GM03348 (cell line): ENCODE measurements at places on chromosomes 6 and 20.

DNA sequence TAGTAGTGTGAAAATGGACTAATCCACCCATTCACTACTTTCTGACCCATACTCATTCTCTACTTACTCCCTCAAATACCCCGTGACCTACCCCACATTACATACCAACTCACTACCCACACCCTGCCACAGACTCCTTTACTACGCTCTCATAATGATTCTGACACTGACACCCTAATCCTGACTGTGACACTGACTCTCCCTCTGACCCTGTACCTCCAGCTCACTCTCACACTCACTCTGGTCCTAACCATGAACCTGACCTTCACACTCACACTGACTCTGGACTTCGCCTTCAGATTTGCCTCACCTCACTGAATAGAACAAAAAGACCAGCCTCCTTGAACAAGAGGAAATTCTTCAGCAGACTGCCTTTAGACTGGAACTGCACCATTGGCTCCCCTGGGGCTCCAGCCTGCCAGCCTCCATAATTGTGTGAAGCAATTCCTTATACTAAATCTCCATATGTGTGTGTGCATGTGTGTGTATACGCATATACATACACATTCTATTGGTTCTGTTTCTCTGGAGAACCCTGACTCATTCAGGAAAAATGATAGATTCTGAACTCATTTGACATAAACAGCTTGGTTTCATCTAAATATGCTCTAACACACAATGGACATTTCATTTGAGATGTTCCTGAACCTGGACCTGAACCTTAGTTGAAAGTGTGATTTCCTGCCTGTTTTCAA is 10.5 kb upstream of the ZNF343 start:
- DNase-seq, result no peak

GRCh38 chr6:107267634-107268033 is 152.3 kb upstream of the BEND3 start:
- DNase-seq, result no peak

DNA sequence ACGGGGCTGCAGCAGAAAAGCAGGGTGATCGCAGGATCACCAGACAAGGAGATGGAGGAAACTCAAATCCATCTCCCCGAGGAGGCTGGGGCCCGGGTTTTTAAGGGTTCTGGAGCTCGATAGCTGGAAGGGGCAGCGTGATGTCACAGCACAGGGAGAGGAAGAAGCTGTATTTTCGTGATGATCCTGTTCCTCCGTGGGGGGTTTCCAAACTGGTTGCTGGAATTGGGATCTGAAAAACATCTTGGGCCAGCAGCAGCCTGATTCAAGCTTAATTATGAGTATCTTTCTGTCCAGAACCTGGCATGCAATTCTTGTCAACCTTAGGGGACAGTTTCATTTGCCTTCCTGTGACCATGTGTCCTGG is 4.1 kb downstream of the CST7 start:
- DNase-seq, result no peak

GRCh38 chr6:106225581-106225980 is 100.0 kb downstream of the ATG5 start:
- DNase-seq, result no peak

GRCh38 chr6:52065621-52066020 is 21.8 kb downstream of the PKHD1 start:
- DNase-seq, result no peak
